NAMALWA (cell line): ENCODE measurements at places on chromosomes 6 and 20.
A peak's percentile ranks its signal among the peaks of the same experiment; 100 is the strongest.

DNA sequence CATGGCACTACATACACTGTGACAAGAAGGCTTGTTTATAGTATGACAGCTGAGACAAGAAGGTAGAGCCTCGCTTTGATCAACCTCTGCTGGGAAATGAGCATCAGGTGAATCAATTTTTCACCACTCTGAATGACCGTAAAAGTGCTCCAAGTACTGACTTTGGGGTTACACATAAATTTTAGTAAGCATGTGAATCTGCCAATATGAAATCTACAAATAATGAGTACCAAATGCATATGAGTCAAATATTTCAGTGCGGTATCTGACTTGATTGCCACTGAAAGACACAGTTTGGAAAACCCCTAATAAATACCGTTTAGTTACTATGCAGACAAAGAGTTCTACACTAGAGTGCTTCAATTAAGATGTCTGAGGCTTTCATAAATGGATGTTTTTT is 77.8 kb downstream of the ATG5 start:
- no peak for DNase-seq

DNA sequence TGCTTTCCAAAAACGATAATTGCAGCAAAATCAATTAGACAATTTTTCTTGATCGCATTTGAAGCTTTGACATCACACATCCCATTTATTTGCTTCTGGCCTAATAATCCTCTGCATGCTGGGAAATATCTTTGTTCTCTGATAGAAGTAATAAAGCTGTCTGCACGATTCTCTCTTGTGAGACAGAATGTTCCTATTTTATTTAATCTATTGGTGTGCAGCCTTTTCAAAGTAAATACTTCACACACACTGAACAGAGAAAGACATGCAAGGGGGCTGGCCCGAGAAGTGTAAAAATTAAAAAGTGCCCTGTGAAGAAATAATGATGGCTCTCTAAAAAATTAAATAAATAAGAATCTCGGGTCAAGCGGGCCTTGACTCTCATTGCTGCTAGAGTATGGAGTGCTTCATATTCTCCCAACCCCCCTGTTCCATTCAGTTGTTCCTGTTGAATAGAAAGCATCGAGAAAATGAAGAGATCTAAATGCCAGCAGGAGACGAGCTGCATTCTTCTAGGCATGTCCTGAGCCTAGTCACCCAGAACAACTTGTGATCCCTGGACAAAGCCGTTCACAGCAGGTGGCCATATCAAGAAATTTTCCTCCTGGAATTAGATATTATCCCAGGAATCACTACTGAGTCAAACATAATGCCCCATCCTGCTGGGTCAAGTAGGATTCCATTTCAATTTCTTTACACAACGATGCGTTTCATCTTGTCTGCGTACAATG is 625.9 kb upstream of the EPHA7 start:
- DNase-seq = no peak

GRCh38 chr6:106599440-106599839 is 29.9 kb downstream of the RTN4IP1 start:
- no peak for DNase-seq

- DNase-seq = no peak
These were observed 31.4 kb downstream of the SCP2D1 start for GRCh38 chr20:18845017-18845416.

DNA sequence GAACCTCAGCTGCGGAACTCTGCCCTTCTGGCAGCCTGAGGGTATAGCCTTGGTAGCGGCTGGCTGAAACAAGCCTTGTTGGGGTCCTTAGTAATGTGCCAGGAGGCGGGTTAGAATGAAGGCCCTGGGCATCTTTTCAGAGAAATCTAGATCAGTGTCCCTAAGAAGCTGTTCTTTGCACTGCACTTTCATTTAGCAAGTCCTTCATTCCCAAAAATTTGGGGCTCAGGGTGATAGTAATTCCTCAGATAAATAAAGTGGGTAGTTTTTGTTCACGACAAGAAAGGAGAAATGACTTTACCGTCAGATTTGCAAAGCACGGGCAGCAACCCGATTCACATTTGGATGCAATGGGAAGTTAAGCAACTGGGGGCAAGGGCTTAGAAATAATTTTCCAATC is 3.2 kb downstream of the INSM1 start:
- no peak for DNase-seq

DNA sequence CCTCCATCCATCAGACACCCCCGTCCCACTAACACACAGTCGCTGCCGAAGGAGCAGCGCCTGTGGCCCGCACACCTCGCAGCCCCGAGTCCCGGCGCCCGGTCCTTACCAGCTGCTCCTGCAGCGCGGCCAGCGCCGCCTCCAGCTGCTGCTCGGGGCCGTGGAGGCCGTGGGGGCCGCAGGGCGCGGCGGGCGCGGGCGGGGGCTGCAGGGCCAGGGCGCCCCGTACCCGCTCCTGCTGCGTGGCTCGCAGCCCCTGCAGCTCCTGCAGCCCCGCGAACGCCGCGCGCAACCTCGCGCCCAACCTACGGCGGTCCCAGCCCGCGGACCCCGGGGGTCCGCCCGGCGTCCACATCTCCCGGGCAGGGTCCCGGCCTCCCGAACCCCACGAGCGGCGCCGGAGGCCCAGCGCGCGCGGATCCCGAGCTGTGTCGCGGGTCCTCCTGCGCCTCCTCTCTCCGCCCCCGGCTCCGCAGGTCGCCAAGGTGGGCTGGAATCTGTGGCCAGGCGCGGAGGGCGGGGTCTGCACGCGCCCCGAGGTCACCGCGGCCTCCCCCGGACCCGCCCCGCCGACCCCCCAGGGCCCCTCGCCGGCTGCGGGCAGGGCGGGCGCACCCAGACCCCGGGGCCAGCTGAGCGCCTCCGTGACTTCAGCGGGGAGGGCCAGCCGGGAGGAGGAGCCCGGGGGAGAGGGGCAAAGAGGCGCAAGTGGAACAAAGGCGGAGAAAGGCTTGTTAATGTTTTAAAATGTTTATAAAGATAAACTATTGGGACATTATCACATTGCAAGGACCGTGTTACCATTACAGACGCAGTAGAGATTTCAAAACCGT is at the start of gene DACT2:
Gene DACT2, minus strand, starts transcription at position 499 of the 833 bp plus-strand sequence. Its CDS starts 144 bp downstream, at position 355.
- DNase-seq = no peak

DNA sequence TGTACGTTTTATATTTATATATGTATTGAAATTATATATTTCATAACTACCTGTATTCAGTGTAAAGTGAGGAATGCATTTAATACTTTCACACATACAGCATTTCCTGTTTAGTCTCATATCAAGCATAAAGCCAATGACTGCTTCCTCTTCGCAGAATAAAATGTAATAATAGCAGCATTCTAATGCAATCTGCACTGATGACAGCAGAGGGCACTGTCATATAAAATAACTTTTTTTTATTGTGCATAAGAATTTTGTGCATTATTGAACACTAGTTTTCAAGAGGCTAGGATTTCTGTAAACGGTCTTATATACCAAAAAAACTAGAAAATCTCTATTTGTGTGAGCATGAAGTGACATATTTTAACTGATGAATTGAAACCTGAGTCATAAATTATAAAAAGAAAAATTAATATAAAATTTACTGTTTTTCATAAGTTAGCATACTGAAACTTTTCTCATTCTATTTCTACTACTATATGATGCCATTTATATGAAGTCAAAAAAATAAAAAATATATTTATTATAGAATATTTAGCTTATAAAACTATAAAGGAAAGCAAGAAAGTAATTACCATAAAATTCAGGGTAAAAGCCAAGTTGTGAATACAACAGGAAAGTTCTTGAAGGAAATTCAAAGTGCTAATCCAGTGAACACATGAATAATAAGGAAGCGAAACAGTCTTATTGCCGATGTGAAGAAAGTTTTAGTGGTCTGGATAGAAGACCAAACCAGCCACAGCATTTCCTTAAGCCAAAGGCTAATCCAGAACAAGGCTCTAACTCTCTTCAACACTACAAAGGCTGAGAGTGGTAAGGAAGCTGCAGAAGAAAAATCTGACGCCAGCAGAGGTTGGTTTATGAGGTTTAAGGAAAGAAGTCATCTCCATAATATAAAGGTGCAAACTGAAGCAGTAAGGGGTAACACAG is 36.3 kb downstream of the RNF146 start:
- DNase-seq = peak; percentile 84

DNA sequence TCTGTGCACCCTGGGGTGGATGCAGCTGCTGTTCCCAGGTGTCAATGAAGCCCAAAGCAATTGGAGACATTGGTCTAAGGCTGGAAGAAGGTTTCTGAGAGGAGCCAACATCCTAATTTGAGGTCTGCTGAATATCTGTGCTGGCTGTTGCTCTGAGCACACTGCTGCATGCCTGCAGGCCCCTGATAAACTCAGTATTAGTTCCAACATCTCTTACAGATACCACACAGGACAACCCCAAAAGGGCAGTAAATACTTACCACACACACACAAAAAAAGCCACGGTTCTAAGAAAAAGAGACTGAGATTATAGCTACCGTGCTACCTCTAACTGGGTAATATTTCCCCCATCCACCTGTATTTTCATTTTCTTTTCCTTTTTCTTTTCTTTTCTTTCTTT is 164.3 kb upstream of the SOX4 start:
- DNase-seq = no peak

GRCh38 chr6:131998255-131998982 is 47.2 kb upstream of the CCN2 start:
- no peak for DNase-seq

- no peak for DNase-seq
These were observed 41.8 kb downstream of the KCNS1 start for GRCh38 chr20:45059022-45059728.

DNA sequence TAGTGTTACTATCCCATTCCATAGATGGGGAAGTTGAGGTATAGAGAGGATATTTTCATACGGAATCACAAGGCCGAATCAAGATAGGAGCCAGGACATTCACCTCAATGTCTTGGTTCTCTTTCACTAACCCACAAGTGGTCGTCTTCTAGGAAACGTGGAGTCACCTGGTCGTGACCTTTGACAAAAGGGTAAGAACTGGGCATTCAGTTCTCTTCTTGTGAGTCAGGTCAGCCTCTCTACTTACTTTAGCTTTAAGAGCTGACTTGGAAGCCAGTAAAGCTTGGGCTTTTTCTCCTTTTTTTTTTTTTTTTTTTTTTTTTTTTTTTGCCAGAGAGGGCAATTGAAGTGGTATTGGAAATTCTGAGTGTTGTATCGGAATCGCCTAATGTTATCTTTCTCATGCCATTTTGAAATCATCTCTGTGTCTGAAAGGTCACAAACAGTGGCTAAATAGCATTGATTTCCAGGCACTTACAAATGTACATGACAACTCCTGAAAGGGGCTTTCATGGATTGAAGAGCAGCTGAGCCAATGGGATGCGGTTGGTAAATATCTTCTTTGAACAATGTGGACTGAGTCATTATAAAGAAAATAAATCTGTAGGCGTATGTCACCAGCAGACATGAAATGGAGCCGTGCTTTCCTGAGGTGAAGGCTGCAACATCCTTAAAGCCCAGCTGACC is 356.9 kb downstream of the KIF16B start:
- no peak for DNase-seq

GRCh38 chr20:50693001-50693400 is 1.7 kb upstream of the RIPOR3 start:
- DNase-seq = no peak

GRCh38 chr20:34755367-34755766 is 51.2 kb downstream of the TP53INP2 start:
- no peak for DNase-seq

DNA sequence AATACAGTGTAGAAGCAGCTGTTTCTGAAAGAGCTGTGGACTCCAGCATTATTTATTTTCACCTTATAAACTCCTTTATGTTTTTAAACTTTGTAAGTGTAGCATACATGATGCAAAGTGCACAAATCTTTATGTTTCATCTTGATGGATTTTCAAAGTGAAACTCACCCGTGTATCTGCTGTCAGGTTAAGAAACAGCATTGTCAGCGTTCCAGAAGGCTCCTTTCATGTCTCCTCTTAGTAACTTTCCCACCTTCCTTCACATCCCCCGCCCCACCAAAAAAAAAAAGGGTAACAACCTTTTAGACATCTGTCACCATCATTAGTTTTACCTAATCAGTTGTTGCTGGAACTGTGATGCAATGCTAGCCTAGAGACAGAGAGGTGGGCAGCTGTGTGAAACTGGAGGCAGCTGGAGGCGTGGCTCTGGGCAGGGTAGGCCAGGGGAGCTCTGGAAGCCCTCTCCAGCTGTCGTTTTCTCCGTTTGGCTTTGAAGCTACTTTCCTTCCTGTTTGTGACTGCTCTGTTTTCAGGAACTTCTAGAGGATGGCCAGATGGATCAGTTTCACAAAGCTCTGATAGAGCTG is 7.2 kb downstream of the ACTR5 start:
- DNase-seq = no peak

DNA sequence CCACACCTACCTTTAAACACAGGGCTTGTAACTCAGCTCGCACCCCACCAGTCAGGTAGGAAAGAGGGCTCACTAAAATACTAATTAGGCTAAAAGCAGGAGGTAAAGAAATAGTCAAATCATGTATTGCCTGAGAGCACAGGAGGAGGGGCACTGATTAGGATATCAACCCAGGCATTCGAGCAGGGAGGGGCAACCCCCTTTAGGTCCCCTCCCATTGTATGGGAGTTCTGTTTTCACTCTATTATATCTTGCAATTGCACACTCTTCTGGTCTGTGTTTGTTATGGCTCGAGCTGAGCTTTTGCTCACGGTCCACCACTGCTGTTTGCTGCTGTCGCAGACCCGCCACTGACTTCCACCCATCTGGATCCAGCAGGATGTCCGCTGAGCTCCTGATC is 657.2 kb downstream of the PRIM2 start:
- no peak for DNase-seq

GRCh38 chr6:126539022-126539421 is 199.1 kb downstream of the CENPW start:
- DNase-seq = no peak

DNA sequence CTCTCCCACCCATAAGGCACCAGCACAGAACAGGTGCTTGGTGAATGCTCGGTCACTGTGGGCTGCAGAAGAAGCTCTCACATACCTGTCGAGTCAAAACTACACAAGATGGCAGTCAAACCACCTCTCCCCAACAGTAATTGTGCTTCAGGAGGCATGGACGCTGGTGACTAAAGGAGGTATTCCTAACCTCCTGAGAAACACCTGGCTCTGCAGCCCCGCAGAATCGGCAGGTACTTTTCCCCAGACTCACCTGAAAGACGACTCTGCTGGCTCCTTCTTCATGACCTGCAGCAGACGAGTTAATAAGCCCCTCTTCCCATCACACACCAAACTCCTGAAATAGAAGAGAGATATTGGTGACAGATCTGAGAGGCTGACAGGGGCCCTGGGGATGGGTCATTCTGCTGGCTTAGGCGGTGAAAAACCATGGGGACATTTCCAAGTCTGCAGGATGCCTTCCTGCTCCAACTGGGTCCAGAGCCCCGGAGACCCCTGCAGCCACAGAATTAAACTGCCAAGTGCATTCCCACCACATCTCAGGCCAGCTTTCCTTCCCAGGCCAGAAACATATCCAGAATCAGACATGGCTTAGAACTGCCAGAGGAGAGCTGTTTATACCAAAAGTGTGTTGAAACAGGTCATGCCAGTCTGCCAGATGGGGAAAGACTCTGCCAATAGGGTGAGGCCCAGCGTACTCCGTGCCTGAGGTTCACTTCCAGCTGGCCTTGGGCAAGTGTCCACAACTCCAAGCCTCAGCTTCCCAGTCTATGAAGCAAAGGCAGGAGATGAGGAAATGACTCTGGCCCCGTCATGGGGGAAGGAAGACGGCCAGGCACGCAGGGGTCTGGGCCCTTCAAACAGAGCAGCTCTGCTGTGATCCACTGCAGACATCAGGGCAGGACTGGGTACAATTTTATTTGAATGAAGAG is 53.0 kb downstream of the MYH7B start:
- no peak for DNase-seq

GRCh38 chr6:75608956-75609533 is 7.4 kb downstream of the SENP6 start:
- peak; percentile 47 for DNase-seq

- no peak for DNase-seq
These were observed 273.0 kb downstream of the PKHD1 start for GRCh38 chr6:51814418-51814817.

GRCh38 chr6:94074764-94075163 is 655.4 kb upstream of the EPHA7 start:
- no peak for DNase-seq
